ENCODE measurements at places on chromosomes 2 and 18.

GRCh38 chr2:2389215-2389614 is 58.1 kb upstream of the MYT1L start:
- DNase-seq = no peak

DNA sequence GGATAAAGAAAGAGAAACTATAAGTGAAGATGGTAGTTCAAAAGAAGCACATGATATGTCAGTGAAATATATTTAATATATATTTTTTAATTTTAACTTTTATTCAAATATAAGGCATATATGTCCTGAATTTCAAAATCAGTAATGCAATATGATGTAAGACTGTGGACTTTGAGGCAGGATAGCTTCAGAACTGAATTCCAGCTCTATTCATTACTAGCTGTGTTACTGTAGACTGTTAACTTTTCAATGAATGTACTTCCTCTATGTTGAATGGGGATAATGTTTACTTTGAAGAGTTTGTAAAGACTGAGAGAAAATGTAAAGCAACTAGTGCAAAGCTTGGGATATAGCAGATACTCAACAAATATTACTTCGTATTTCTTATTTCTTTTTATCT is 112.6 kb downstream of the PMS1 start:
- DNase-seq = no peak

- DNase-seq = no peak
Measured at GRCh38 chr2:8547284-8548064, 134.4 kb upstream of the ID2 start.

DNA sequence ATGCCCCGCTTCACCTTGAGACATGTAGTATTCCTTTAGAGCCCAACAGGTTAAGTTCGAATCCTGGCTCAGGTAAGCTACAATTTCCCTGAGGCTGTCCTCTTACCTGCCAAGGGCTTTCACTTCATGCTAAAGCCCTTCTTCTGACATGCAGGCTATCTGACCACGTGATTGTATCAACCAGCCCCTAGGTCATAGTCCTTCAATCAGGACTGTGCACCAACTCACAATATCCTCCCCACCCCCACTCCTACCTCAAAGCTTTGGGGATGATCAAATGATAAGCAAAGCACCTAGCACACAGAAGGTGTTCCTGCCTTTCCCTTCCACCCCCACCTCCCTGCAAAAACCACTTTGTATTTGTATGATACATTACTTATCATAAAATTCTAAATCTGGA is 78.9 kb downstream of the AAK1 start:
- no peak for DNase-seq

DNA sequence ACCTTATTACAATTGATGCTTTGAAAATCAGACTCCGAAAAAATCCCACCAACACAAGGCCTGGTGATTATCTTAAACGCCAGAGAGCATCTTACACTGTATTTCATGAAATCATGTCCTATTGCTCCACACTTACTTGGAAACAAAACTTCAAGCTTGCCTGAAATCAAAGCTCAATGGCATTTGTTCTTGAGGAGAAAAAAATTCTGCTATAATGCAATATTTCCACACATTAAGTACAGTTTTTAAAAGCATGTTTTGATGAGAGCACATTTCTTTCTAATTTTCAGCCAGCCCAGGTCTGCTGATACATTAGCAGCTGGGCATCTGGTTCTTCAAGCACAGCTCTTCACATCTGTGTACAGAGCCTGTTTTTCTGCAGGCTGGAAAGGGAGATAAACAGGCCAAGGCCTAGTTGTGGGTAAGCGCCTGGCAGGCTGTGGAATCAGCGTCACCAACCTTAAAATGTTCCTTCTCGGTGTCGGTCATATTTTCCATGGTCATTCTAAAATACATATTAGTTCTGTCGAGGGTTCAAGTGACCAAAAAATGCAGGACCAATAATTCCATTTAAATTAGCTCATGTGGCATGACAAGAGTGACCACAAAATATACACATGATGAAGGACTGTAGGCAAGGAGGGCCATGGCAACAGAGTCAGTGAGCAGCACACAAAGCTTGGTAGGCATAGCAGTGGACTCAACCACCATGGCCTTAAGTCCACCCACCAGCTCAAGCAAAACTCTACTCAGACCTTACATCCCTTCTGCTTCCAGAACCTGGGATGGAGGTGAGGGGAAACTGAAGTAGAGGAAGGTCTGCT is 20.9 kb downstream of the SLC8A1 start:
- DNase-seq = no peak

GRCh38 chr2:99944019-99944418 is 198.4 kb downstream of the AFF3 start:
- no peak for DNase-seq

GRCh38 chr2:10720306-10720705 is 1.1 kb upstream of the ATP6V1C2 start:
- no peak for DNase-seq

GRCh38 chr2:111185361-111186022 is 64.8 kb downstream of the BCL2L11 start:
- DNase-seq = no peak
